ENCODE measurements at places on chromosomes 6 and 20.
A peak's percentile ranks its signal among the peaks of the same experiment; 100 is the strongest.

GRCh38 chr6:157070403-157071107 lies 252.8 kb downstream of the TMEM242 start:
- DNase-seq, result peak; percentile 47

- no peak for DNase-seq
Measured at GRCh38 chr6:41591859-41592502, 45.8 kb downstream of the FOXP4 start.

GRCh38 chr20:50727792-50728485 lies 3.4 kb upstream of the PARD6B start:
- no peak for DNase-seq

GRCh38 chr20:63968928-63969760 lies 586 bp downstream of the ZNF512B start:
- no peak for DNase-seq
